ENCODE measurements at places on chromosomes 16 and 17. TPM values are rescaled to one million over a fixed set of nuclear protein-coding genes. Genes with fewer than 3 reads are reported as not detected.

- DNase-seq = peak; percentile 54
These were observed 126.3 kb downstream of the ZNF778 start for GRCh38 chr16:89343501-89344457.

RASL10B gene
- polyA plus RNA-seq = 17.1 TPM

CRYBA1 gene
- polyA plus RNA-seq = not detected

TBC1D3C gene
- polyA plus RNA-seq = not detected

DNA sequence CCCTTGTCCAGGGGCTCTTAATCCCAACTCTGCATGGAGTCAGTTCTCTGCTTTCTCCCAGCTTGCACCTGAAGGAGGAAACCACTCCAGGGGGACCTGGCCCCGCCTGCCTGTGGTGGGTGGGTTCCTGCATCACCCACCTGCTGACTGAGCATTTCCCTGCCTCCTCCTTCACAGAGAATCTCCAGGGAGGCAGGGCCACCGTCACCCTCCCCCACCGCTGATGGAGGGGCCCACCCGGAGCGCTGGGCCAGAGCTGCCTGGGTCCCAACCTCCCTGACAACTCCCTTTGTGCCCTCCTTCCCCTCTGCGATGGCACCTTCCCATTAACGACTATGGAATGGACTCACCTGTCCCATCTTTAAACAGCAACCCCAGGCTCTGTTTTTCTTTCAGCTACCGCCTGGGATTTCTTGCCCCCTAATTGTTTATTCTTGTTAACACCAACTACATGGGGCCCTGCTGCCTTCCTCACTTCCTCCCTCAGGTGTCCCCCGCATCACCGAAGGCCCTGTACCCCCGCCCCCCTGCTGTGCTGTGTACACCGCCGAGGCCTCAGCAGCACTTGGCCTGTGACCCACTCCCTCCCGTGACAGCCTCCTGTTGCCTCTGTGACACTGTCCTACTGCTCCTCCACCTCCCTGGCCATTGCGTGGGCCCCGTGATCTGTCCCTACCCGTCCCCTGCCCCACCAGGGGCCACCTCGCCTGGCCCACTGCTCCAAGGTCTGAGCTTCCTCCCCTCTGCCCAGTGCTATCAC lies 842 bp upstream of the TEDC2 start:
- DNase-seq = no peak

Data from renal pelvis (tissue), 12 donors.